Activated CD4-positive, alpha-beta T cell treated with anti-CD3 and anti-CD28 coated beads for 36 hours (primary cell): ENCODE measurements at places on chromosomes 13 and 19. TPM values are rescaled to one million over a fixed set of nuclear protein-coding genes. Genes with fewer than 3 reads are reported as not detected.
A peak's percentile ranks its signal among the peaks of the same experiment; 100 is the strongest.

- DNase-seq: no peak
Measured at GRCh38 chr19:54436031-54436523, 12.9 kb upstream of the LENG8 start.

DNA sequence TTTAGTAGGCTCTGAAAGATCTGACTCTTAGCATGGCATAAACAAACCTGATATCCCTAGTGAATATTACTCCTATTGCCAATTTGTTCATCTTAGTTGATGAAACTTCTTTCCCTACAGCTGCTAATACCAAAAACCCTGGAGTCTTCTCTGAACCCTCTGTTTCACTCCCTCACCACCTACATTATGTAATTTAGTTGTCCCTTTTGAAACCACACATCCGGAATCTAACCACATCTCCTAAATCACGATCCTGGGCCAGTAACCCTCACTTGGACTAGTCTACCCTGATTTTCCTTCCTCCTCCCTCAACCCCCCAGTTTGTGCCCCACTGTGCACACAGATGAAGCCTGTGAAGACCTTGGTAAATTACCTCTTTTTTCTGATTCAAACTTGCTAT is 1.2 kb downstream of the ZNF256 start:
- DNase-seq: no peak

DNA sequence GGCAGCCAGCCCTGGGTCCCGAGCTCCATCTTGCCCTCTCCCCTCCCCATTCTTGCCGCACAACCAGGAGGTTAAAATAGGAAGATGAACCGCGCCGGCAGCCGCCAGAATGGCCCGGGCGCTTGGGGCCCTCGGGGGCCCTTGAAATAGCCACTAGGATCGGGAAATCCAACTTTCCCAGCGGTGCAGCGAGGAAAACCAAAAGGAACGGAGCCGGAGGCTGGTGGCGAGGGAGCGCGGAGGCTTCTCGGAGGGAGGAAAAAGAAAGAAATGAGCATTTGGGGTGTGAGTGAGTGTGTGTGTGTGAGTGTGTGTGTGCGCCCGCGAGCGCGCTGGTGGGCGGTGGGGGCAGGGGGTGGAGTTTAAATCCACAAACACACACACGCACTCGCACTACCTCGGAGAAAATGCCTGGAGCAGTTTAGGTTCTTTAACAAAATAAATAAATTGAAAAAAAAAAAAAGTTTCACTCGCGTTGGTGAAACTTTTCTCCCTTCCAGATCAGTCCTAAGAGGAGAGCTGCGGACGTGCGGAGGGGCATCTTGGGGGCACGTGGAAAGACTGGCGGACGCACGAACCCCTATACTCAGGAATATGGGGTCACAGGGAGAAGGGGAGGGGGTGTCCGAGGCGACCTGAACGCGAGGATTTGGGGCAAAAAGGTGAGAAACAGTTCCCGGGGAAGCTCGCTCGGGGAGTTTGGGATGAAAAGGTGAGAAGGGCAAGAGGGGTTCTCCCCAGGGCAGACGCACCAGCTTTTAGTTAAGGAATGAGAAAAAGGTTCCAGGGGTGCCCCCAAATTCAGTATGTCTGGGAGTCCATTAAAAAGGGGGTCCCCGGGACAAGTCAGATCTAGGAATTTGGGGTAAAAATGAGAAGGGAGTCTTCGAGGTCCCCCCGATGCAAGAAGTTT is 1.3 kb downstream of the RFX2 start:
- DNase-seq: peak; percentile 74

- peak; percentile 93 for DNase-seq
Measured at GRCh38 chr19:531009-531752, 379 bp upstream of the CDC34 start.

DNA sequence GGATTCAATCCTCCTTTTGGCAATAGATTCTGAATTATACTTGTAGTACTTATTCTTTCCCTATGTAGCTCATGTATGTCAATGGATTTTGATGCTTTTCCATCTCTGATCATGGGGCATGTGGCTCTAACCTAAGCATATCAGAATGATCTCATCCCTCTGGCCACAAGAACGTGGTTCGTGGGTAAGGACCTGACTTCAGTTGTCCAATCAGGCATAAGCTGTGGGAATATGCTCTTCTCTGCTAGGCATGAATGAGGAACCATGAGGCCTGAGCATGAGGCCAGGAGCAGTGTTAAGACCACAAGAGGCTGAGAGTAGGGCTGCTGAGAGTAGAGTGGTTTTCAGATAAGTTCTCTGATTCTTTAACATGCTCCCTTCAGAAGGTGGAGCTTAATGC is 292.4 kb upstream of the TSHZ3 start:
- DNase-seq: no peak

- no peak for DNase-seq
Measured at GRCh38 chr13:41833201-41833600, 127.7 kb downstream of the VWA8 start.

GRCh38 chr19:29539670-29540069 is 13.9 kb downstream of the VSTM2B start:
- DNase-seq: no peak

DNA sequence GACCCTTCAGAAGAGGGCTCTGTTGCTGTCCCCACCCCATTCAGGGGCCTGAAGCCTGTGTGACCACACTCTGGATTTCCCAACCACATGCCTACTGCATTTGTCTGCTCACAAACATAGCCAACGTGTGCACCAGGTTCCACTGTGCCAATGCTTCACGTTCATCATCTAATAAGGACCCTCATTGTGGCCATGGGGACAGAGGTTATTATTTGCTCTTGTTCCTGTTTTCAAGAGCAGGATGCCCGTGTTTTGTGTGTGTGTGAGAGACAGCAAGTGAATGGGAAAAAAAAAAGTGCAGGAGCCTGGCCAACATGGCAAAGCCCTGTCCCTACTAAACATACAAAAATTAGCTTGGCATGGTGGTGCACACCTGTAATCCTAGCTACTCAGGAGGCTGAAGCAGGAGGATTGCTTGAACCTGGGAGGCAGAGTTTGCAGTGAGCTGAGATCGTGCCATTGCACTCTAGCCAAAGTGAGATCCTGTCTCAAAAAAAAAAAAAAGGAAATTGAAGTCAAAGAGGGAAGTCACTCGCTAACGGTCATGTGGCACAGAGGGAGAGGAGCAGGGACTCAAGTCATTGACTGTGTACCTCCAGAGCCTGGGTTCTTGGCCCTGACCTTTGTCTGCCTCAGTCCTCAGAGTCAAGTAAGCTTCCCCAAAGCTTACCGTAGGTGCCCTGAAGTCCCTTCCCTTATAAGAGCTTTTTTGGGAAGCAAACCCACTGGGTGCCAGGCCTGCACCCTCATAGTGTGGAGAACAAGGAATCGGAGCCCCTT is 6.9 kb downstream of the B3GNT8 start:
- no peak for DNase-seq

DNA sequence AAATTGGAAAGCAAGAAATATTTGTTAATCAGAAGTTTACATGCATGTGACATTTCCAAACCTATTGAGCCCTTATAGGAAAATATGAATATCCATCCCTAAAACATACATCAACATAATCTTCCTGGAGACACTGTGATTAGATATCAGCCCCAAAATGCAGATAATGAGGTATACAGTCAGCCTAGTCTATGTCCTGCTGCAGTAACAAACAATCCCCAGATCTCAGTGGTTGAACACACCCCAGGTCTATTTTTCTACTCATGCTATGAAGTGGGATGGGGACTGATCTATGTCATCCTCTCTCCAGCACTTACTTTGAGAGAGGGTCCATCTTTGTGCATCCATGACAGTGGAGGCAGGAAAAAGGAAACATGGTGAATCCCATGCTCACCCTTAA is 31.2 kb downstream of the CACNA1A start:
- no peak for DNase-seq

DNA sequence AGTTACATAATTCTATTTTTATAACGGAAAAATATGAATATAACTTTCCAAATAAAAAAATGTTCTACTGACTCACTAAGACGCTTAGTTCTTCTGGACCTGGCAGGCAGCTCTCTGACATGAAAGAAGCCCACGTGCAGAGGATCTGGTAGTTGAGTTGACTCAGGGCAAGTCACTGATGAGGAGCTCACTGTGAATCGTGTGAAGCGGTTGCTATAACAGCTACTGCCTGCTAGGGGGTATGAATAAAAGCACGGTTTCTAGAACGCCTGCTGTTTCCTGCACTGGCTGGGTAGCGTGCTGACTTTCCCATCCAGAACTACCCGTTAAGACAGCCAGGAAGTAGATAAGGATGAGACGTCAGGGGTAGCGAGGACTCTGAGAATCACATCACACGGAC is 54.7 kb upstream of the WASF3 start:
- DNase-seq: peak; percentile 74

CPB2 gene
- total RNA-seq: not detected

ANKLE1 gene
- total RNA-seq: 2.9 TPM

ONECUT3 gene
- total RNA-seq: not detected

OXGR1 gene
- total RNA-seq: not detected

CARD8 gene
- total RNA-seq: 109 TPM
